ENCODE measurements at places on chromosomes 1 and 21. TPM values are rescaled to one million over a fixed set of nuclear protein-coding genes. Genes with fewer than 3 reads are reported as not detected.
A peak's percentile ranks its signal among the peaks of the same experiment; 100 is the strongest.

Gene TMCO4
- total RNA-seq: 23.0 TPM

Gene FAM163A
- total RNA-seq: not detected

DNA sequence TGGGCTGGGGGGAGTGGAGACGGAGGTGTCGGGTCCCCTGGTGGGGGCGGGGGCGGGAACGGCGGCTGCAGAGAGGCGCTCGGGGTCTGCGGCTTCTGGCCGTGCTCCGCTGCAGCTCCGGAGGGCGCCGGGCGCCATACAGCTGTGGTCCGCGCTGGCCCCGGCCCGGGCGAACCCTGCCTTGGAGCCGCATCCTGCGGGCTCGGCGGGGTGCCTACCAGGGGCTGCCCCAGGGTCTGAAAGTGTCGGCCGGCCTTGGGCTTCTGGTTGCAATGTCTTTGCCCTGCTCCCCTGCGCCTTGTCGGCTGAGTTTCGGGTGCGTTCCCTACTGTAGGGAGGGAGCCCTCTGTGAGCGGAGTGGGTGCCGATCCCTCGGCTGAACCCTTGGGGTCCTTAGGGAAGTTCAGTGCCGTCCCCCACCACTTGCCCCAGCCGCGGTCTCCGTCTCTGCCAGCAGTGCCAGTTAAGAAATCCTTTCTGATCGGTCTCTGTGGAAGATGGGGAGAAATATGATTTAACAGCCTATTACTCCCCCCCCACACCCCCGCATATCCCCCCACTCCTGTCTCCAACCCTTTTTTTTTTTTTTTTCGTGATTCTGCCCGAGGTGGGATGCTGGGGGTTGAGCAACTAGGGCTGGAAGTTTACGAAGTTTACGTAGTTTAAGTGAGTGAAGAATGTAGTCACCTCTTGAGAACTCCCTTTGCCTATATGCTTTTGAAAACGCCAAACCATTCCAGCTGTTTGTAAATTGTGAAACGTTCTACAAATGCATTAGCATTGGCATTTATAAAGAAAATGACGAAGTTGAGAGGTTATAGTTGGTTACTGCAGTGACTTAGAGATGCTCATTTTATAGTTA, 588 bp downstream of the NEXN start:
- peak; percentile 64 for DNase-seq

- DNase-seq: no peak
Measured at GRCh38 chr1:202023001-202023433, 12.6 kb downstream of the ELF3 start.

- DNase-seq: no peak
Measured at GRCh38 chr1:183039330-183039729, 16.1 kb downstream of the LAMC1 start.
